ENCODE measurements at places on chromosomes 13 and 19. TPM values are rescaled to one million over a fixed set of nuclear protein-coding genes. Genes with fewer than 3 reads are reported as not detected.
A peak's percentile ranks its signal among the peaks of the same experiment; 100 is the strongest.

DNA sequence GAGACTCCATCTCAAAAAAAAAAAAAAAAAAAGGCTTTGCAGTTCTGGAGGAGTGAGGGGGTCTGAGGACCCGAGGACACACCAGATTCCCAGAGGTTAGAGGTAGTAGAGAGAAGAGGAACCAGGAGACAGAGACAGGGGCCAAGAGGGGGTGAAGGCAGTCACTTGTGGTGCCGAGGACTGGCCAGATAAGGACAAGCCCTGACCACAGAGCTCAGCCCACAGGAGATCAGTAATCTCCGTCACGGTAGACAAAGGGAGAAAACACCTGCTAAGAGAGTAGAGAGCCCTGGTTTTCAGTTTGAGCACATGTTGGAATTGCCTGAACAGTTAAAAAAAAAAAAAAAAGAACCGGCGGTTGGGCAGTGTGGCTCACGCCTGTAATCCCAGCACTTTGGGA, 1.7 kb upstream of the PRAM1 start:
- no peaks in the 10 kb centered on the region for H3K36me3 ChIP-seq
- no peak overlapping the region for H3K27ac ChIP-seq
- no peaks in the 10 kb centered on the region for H3K27me3 ChIP-seq

- no peaks in the 10 kb centered on the region for H3K27me3 ChIP-seq
- no peak overlapping the region for H3K4me3 ChIP-seq
- H3K27ac ChIP-seq, result no peak overlapping the region
- H3K36me3 ChIP-seq, result no peaks in the 10 kb centered on the region
- no peaks in the 10 kb centered on the region for H3K4me1 ChIP-seq
Measured at GRCh38 chr19:41705393-41706174, 2.8 kb upstream of the CEACAM5 start.

DNA sequence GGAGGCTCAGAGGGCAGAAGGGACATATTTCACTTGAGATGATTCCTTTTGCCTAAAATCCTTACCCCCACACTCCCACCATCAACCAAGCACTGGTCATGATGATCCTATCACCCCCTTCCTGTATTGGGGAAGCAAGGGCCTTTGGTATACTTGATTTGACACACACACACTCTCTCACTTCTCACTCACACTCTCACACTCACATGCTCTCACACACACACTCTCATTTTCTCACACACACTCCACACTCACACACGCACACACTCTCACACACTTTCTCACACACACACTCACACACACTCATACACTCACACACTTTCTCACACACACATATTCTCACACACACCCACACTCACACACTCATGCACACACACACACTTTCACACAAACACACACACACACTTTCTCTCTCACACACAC, 8.6 kb downstream of the RGCC start:
- peak overlapping the region; percentile 71 for H3K27ac ChIP-seq
- peaks cover 3% of the 10 kb centered on the region for H3K36me3 ChIP-seq
- no peaks in the 10 kb centered on the region for H3K27me3 ChIP-seq
- DNase-seq, result no peak
- no peaks in the 10 kb centered on the region for H3K4me1 ChIP-seq

- no peak overlapping the region for H3K4me3 ChIP-seq
- no peak for DNase-seq
- H3K27ac ChIP-seq, result peak overlapping the region; percentile 67
- no peaks in the 10 kb centered on the region for H3K36me3 ChIP-seq
- H3K27me3 ChIP-seq, result no peaks in the 10 kb centered on the region
- peaks cover 5% of the 10 kb centered on the region for H3K4me1 ChIP-seq
Measured at GRCh38 chr13:44272692-44273091, 100.9 kb upstream of the SERP2 start.

GRCh38 chr19:41671486-41671885, 16.6 kb downstream of the CEACAM7 start:
- no peaks in the 10 kb centered on the region for H3K36me3 ChIP-seq
- no peaks in the 10 kb centered on the region for H3K27me3 ChIP-seq
- no peak for DNase-seq

DNA sequence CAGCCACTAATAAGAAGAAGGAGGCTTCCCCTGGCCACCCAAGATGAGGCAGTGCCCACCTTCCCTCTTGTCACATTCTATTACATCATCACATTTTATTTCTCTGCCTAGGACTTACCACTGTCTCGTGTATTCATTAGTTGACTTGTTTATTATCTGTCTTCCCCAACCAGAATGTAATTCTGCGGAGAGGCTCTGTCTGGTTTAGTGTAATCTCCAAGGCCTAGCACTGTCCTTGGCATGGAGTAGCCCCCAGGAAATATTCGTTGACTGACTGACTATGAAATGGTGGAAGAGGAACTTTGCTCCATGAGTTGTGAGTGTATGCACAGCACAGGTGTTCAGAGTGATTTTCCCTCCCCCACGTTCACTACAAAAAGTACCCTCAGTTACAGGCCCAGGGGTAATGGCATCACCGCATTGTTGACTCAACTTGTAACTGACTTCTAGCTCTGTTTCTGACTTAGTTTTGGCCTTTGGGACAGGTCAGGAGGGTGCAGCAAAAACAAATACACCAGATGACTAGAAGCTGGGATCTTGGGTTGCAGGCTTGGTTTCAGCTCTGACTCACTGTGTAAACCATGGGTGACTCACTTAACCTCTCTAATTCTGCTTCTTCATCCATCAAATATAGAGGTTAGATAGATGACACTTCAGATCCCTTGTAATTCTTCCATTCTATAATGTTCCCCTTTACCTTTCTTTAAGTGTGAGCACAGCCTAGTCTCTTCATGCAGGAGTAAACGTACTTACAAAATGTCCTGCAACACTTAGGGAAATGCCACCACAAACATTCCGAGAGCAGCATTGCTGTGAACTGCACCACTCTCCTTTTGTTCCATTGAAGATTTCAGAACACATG, 229.7 kb downstream of the KCNRG start:
- H3K27ac ChIP-seq, result no peak overlapping the region
- peak; percentile 48 for DNase-seq
- H3K36me3 ChIP-seq, result no peaks in the 10 kb centered on the region
- no peaks in the 10 kb centered on the region for H3K27me3 ChIP-seq
- no peak overlapping the region for H3K4me3 ChIP-seq

- H3K4me3 ChIP-seq, result no peak overlapping the region
- no peaks in the 10 kb centered on the region for H3K4me1 ChIP-seq
- no peak for DNase-seq
Measured at GRCh38 chr13:46012404-46012803, 40.1 kb downstream of the ZC3H13 start.

GRCh38 chr19:11566164-11566563, 7.1 kb upstream of the ELOF1 start:
- H3K27ac ChIP-seq, result no peak overlapping the region
- H3K4me3 ChIP-seq, result no peak overlapping the region
- H3K27me3 ChIP-seq, result no peaks in the 10 kb centered on the region
- H3K36me3 ChIP-seq, result no peaks in the 10 kb centered on the region
- no peak for DNase-seq
- no peaks in the 10 kb centered on the region for H3K4me1 ChIP-seq

Gene RNF17
- not detected for total RNA-seq

Gene PSG2
- not detected for total RNA-seq

Gene WDR87
- total RNA-seq, result not detected

All from aorta (tissue), 5 donors.